ENCODE measurements at places on chromosomes 1 and 21.
A peak's percentile ranks its signal among the peaks of the same experiment; 100 is the strongest.

DNA sequence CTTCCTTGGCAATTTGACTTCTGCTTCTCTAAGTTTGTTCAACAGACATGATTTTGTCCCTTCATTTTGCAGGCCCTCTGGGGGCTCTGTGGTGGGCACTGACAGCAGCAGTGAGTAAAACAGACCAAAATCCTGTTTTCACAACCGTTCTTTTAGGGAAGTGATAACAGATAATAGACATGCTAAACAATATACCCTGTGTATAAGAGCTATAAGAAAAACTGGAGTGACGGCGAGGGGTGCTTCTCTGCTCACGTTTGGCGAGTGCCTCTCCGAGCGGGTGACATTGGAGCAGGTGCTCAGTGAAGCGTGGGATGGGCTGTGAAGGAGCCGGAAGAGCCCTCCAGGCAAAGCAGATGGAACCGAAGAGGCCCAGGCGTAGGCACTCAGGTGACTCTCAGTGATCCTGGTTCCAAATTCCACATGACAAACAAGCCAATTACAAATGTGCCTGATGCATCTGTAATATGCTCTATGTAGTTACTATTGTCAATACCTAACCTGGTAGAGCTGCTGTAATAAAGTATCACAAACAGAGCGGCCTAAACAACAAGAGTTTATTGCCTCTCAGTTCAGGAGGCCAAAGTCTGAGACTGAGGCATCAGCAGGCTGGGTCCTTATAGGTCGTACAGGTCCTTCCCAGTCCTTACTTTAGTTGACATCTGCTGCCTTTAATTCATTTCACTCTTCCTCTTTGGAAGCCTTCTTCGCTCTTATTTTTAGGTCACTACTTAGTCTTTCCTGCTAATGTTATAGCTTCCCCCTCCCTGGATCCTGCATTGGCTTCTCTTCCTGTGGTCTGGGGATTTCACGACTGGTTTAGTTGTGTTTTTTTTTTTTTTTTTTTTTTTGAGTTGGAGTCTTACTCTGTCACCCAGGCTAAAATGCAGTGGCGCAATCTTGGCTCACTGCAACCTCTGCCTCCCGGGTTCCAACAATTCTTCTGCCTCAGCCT lies 20.1 kb downstream of the OR2B11 start:
- DNase-seq: no peak

- DNase-seq: no peak
These were observed 43.9 kb downstream of the CCDC185 start for GRCh38 chr1:223437151-223437550.

- DNase-seq: no peak
These were observed 24.8 kb upstream of the TCEA3 start for GRCh38 chr1:23449306-23449705.

- peak; percentile 85 for DNase-seq
These were observed 698 bp downstream of the MOV10 start for GRCh38 chr1:112674986-112675727.

DNA sequence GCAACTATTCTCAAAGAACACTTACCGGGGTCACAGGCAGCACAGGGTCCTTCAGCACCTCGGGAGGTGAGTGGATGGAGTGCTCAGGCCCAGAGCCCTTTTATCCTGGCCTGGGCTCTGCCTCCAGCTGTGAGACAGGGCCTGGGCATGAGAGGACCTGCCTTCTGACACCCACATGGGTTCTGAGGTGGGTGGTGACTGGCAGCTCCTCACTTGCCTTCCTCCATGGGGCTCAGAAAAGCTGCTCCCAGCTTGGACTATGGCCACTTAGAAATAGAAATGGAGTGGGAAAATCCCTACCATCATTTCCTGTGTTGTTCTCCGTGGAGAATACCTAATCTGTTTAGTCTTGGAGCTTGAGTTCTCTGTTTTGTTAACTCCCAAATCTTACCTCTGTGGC lies at the start of gene LCE1C:
Gene LCE1C, minus strand, starts transcription at position 76 of the 400 bp plus-strand sequence. CDS start 1,173 bp downstream, outside the sequence.
- DNase-seq: no peak

- DNase-seq: no peak
These were observed 466.1 kb downstream of the KCNT2 start for GRCh38 chr1:196142111-196142640.

DNA sequence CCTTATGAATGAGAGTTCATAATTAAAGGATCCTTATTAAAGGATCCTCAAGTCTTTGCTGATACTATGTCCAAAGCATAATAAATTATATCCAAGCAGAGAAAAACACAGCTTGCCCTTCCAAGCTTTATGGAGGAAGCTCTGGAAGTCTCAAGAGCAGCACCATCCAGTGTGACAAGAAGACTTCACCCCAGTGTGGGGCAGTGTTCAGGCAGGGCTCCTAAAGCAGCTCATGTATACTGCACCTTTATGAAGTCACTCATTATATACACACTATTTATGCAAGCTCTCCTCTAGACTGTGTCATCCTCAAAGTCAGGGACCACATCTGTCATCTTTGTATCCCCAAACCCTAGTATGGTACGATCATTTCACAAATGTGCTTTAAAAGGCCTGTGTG lies 11.9 kb upstream of the CCN1 start:
- no peak for DNase-seq

GRCh38 chr1:7960165-7960564 lies 1.3 kb upstream of the PARK7 start:
- DNase-seq: no peak

DNA sequence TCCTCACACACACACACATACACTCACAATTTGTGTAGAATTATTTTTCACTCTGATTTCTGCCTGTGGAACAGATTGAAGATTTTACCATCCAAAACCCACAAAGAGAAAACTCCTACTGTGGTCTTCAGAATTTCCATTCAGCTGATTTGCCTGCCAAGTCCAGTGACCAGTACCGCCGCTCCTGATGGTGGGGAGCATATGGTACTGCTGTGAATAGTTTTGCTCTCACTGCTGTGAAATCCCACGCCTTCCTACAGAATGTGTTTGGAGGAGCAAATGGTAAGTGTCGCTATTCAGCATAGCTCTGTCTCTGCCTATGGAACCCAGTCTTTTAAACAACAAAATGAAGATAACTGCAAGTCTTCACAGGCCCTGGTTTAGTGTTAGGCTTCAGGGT lies 629.5 kb downstream of the LMO4 start:
- DNase-seq: no peak

- no peak for DNase-seq
These were observed 638.3 kb downstream of the MATN1 start for GRCh38 chr1:30084909-30085571.

DNA sequence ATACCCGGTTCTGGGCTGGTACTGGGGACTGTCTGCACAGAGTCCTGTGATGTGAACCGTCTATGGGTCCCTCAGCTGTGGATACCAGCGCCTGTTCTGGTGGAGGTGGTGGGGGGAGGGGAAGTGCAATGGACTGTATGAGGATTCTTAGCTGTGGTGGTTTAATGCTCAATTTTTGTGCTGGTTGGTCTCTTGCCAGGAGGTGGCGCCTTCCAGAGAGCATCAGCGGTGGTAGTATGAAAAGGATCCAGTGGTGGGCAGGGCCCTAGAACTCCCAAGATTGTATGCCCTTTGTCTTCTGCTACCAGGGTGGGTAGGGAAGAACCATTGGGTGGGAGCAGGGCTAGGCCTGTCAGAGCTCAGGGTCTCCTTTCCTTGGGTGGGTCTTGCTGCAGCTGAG lies 89.4 kb upstream of the B3GALT2 start:
- DNase-seq: no peak

DNA sequence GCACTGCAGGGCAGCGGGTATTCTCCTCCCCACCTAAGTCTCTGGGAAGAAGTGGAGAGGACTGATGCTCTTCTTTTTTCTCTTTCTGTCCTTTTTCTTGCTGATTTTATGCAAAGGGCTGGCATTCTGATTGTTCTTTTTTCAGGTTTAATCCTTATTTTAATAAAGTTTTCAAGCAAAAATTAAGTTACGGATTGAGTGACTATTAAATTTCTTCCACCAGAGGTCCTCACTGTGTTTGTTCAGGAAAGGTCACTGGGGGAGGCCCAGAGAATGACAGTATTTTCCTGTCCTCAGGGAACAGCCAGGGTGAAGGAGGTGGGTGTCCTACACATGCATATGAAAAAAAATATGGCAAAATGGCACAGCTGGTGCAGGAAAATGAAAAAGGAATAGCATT lies 4.4 kb upstream of the ELF3 start:
- DNase-seq: no peak

DNA sequence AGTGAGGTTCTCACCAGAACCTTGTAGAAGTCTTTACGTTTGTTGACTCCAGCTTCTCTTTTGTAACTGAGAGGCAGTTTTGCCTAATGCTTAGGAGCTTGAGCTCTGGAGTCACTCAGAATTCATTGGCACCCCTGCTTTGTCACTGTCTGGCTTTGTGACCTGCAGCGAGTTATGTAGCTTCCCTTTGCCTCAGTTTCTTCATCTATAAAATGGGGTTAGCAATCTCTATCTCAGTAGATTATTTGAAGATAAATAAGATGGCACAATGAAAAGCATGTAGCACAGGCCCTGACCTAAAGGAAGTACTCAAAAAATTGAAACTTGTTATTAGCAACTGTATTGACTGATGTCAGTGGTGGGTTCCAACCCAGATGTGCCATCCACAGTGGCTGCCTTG lies 8.1 kb downstream of the DHDDS start:
- no peak for DNase-seq

GRCh38 chr1:48917901-48918603 lies 141.4 kb upstream of the BEND5 start:
- peak; percentile 49 for DNase-seq

Measured in SK-N-SH (cell line).